ENCODE measurements at places on chromosomes 5 and 9.

GRCh38 chr9:26437056-26437711 lies 455.4 kb downstream of the CAAP1 start:
- no peak for DNase-seq

DNA sequence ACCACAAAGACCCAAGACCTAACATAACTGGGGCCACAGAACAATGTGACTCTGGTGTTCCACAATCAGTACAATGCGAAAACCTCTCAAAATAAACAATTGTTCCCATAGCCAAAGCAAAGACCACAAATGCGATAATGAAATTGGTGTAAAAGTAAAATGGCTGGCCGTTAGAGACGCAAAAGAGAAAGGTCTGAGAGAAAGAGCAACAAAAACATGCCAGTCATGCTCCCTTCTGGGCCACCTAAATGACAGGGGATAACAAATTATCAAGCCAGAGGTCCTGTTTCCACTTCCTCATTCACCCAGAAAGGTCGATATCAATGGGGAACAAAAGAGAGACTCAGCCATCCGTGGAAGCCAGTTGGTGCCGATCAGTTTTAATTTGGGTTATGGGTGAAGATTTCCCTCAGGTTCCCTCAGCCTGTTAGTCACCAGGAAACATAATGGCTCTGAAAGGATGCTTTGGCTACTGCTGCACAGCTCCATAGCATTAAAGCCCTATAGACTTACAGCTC lies 9.2 kb upstream of the CFAP95 start:
- no peak for DNase-seq

DNA sequence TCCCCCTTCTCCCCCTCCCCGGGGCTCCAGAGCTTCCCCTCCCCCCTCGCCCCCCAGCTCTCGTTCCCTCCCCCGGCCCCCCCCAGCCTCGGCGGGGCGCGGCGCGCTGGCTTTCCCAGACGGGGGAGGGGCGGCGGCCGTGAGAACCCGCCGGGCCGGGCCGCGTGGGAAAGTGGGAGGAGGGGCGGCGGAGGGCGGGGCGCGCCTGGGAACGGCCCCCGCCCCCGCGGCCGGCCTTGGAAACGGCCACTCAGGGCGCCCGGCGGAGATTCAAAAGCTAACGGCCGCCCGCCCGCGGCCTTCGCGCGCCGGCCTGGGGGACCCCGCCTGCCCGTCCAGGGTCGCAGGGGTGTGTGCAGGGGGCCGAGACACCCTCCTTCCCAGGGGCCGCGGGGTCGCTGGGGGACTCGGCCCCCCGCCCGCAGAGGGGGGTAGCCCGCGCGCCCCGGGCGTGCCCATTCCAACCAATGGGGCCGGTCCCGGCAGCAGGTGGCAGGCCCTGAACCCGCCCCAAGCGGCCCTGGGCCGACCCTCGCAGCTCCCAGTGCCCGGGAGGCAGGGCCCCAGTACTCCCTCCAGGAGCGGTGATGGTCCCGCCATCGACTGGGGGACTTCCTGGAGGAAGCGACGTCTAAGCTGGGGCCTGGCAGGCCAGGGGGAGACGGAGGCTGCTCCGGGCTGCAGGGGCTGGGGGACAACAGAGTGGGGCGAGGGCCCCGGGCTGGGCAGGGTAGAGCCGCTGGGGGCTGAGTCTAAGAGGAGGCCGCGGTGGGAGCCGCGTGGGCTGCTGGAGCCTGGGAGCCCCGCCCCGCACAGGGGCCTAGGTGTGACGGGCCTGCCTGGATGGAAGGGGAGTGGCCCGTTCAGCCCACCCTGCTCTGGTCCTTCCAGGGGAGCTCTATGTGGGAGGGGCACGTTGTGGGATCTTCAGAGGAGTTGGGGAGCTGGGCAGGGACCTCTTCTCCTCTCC lies 14.2 kb upstream of the NRARP start:
- no peak for DNase-seq

DNA sequence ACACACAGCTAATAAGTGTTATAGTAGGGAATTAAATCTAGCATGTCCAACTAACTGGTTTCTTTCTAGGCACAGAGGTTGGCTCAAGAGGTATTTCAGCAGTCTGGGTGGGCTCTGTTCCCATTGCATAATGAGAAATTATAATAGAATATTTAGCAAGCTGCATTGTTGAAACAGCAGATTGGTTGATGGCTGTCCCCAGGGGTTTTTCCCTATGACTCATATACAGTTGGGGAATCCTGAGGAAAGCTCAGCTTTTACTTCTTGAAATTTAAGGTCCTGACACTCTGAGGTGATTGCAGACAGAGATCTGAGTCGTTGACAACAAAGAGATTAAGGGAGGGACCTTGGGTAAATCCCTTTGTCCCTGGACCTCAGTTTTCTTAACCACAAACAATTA lies 38.3 kb upstream of the TNFSF8 start:
- DNase-seq = peak; percentile 19

DNA sequence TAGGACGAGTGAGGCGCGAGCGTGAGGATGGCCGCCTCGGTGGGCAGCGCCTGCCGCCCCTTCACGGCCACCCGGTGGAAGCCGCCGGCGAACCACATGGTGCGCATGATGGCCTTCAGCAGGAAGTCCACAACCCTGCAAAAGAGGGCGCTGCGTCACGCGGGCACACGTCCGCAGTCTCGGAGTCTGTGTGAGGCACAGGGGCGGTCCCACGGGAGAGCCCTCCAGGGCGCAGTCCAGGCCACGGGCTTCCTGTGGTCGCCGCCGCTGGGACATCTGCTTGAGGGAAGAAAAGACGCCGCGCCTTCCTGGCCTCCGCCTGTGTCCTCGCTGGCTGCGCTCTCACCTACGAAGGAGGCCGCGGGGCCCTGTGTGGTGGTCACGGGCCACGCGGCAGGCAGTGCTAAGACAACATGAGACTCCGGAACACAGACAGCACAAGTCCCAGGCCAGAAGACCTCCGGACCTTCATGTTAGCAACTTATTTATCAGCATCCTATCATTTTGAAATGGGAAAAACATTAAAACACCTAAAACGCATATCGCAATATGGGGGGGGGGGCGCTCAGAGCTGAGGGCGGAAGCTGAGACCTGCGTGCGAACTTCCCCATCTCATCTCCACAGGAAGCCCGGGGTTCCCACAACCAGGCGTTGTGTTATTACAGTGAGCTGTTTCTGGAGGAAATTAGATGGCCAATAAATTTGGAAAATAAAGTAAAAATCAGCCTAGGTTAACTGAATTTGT lies 28.8 kb downstream of the LPCAT1 start:
- DNase-seq = no peak

GRCh38 chr5:174325961-174326360 lies 280.5 kb downstream of the NSG2 start:
- no peak for DNase-seq

DNA sequence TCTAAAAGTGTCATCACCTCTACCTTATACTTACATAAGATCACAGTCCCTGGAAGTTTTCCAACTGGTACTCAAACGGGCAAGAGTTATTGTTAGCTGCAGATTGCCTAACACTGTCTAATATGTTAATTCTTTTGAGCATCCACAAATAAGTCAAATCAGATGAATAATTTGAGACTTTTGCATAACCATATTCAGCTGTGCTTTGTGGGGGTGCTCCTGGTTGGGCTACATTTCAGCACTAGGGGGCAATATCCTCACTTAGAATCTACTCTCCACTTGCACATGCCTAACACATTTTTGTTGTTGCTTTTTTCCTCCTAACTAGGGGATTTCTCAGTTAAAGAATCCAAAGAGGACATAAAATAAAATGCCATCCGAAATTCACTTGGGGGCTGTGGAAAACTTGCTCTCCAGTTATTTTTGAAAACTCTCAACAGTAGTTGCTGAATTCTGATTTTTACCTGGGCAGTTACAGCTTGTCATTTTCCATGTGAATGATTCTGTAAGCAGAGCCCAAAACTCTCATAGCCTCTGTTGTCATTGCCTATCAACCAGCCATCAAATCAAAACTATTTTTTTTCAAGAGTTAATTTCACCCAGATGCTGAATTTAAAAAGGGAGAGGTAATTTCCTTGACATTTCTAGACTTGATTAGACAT lies 71.5 kb downstream of the TRIM36 start:
- DNase-seq = peak; percentile 27

- no peak for DNase-seq
These were observed 229.1 kb upstream of the IL12B start for GRCh38 chr5:159559337-159559736.

DNA sequence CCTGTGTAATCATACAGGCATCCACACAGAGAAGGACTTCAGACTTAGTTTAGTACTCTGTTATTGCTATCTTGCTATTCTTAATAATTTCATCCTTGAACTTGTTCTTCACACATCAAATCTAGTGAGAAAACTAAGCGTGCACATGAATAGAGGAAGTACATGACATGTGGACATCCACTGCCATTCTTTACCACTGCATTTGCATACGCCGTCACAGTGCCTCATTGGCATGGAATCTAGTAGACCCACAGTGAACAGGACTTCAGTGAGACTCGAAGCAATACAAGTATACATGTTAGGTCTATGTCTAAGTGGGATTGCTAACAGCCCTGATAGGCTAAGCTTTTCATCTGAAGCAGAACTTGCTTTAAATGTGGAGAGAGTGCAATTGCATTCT lies 592.1 kb downstream of the TLE4 start:
- DNase-seq = no peak

DNA sequence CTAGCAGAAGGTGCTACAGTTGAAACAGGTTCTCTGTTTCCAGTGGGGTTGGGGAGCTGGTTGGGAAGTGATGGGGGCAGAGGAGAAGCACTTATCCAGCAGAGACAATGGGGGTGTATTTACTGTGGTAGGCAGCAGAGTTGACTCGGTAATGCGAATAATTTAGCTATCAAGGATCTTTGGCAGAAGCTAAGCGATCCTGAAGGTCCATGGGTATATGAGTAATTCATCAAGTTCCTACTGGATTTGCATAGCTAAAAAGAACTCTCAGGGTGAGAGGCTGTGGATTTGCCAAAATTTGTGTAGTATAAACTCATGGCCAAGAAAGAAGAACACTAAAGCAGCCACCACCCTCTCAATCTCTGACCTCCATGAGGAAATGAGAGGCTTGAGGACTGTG lies 61.2 kb upstream of the EGFLAM start:
- DNase-seq = no peak

- DNase-seq = no peak
These were observed 224.8 kb upstream of the TBC1D2 start for GRCh38 chr9:98479967-98480847.

GRCh38 chr5:61670941-61671340 lies 338.9 kb downstream of the ZSWIM6 start:
- DNase-seq = no peak

- no peak for DNase-seq
These were observed 239.0 kb upstream of the ST8SIA4 start for GRCh38 chr5:101142102-101142501.

- peak; percentile 4 for DNase-seq
These were observed 16.5 kb downstream of the CSF2 start for GRCh38 chr5:132090107-132090506.

DNA sequence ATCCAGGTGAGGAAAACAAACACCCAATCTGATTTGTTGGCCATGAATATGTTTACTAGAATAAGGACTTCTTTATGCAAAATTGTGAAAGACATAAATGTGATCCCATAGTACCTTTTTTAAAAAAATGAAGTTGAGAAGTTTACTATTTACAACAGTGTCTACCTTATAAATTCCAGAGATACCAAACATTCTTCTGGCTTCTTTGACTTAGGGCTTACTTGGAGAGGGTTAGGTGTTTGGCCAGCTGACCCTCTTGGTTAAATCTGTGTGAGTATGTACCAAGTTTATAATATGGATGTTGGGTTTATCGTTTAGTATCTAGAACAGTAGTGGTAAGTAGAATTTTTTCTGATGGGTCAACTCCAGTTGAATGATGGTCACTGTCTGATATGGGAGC lies 212.3 kb downstream of the DOCK8 start:
- no peak for DNase-seq

DNA sequence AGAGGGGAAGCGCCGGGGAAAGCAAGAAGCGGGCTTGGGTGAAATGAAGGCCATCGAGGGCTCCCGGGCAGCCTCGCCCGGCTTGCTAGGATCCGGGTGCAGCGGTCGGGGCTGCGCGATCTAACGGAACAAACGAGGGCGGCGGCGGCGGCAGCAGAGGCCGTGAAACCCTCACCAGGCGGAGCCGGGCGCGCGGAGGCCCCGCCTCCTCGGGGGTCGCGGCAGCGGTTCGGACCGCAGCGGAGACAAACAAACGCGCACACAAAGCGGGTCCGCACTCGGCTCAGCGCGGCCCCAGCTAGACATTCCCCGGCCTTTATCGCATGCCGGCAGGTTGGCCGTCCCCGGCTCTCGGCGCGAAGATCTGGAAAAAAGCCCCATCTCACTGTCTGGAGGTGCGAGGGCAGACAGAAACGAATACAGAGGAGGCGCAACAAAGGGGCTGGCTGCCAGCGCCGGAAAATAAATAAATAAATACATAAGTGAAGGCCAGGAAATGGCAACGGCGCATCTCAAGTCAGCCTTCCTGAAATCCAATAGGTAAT lies 10.5 kb upstream of the TRIM36 start:
- peak; percentile 10 for DNase-seq

DNA sequence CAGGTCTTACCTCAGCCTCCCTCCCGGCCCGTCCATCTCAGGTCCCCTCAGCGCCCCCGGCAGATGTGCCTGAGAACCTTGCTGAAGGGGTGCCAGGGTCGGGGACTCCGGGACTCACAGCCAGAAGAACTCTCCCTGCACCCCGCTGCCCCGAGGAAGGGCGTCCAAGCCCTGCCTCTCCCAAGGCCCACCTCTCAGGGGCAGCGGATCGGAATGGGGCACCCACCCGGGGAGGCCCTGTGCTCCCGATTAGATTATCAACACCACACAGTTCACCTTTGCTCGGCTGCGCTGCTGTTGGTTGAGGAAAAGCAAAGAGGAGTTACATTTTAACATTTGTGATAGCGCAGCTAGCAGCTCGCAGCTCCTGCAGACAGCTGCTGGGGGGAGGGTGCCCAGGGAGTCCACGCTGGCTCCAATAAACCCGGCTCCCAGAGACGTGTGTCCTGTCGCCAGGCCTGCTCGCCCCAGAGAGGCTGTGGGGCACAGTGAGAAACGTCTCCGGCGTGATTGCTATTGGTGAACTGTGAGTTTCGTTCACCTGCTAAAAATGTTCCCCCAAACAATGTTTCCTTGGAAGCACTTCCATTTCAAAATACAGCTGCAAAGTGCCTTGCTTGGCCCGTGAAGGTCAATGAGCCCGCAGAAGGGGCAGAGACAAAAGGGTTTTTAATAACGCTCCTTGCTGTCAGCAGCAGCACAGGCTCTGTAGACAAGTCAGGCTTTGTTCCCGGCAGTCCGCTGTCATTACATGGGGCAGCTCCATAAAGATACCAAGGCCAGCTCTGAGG lies 18.6 kb upstream of the SLC6A19 start:
- no peak for DNase-seq

DNA sequence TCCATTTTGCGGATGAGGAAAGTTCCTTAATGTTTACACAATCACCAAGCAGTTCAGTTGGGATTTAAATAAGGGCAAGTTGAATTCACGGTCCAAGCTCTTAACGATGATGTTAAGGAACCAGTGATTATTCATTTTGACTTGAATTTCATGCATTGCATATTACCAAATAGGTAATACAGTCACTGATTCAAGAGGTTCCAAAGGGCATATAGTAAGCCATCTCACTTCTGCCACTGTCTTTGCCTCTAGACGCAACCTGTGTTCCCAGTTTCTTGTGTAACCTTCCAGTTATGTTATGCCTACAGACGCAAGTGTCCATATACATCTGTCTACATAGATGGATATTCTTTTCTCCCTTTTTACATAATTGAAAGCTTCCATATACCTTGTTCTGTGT lies 39.9 kb upstream of the EPB41L4B start:
- DNase-seq = no peak

- DNase-seq = no peak
These were observed 39.5 kb upstream of the GRHPR start for GRCh38 chr9:37382982-37383357.
